Left colon (tissue), 2 donors: ENCODE measurements at places on chromosomes 11 and 22. TPM values are rescaled to one million over a fixed set of nuclear protein-coding genes. Genes with fewer than 3 reads are reported as not detected.

DNA sequence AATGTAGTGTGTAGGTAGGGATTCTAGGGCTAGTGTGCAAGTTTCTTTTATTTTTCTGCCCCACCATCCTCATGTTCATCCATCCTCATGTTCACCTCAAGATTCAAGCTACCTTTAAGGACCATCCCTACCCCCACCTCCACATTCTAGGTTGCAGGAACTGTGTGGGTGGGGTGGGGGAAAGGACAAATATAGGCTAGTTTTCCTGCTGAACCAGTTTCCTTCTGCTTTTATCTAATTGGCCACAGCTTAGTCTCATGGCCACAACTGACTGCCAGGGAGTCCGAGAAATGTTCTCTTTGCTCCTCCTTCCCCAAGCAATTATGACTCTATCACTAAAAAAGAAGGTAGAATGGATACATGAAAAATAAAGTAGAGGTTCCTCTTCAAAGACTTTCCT is 179.0 kb upstream of the LARGE1 start:
- DNase-seq: no peak

DNA sequence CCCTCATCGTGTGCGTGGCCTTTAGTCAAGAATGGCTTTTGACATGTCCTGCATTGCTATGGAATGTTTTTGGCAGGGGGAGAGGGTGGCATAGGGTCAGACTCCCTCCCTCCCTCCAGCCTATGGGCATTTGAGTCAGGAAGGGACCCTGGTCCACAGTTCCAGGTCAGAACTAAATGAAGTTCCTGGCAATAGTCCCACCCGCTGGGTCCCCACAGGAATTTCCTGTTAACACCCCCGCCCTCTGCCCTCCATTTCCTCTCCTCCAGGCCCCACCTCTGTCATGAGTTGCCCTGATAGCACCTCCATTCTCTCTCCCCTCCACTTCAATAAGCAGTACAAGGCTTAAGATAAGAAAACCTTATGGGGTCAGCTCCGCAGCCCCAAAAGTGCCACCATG is 40.8 kb upstream of the LMO2 start:
- DNase-seq: no peak

GRCh38 chr11:19453651-19454257 is 213.0 kb upstream of the E2F8 start:
- no peak for DNase-seq

DNA sequence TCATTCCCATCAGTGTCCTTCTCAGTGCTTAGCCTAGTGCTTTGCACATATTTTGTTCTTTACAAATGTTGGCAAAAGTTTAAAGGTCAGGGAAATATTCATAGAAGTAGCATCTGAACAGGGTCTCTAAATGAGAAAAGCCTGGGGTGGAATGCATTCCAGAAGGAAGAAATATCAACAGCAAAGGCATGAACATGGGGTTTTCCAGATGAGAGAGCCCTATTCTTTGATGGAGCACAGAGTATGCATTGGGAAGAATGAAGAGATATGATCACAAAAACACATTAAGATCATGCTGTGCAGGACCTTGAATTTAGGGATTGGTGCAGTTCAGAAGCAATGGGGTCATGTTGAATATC is 140.2 kb downstream of the SNX19 start:
- no peak for DNase-seq

DNA sequence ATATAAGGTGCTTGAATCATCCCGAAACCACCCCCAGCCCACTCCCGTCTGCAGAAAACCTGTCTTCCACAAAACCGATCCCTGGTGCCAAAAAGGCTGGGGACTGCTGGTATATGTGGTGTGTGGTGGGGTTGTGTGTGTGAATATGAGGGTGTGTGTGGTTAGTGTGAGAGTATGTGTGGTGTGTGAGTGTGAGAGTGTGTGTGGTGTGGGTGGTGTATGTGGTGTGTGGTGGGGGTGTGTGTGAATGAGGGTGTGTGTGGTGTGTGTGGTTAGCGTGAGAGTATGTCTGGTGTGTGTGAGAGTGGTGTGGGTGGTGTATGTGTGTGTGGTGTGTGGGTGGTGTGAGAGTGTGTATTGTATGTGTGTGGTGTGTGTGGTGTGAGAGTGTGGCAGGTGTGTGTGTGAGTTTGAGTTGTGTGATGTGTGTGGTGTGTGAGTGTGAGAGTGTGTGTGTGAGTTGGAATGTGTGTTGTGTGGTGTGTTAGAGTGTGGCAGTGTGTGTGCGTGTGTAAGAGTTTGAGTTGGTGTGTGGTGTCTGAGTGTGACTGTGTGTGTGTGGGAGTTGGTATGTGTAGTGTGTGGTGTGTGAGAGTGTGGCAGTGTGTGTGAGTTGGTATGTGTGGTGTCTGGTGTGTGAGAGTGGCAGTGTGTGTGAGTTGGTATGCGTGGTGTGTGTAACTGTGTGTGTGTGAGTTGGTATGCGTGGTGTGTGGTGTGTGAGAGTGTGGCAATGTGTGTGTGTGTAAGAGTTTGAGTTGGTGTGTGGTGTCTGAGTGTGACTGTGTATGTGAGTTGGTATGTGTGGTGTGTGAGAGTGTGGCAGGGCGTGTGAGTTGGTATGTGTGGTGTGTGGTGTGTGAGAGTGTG is 6.5 kb downstream of the UPK3A start:
- no peak for DNase-seq

GRCh38 chr11:83671289-83671688 is 385.1 kb upstream of the CCDC90B start:
- no peak for DNase-seq

- DNase-seq: no peak
These were observed 44.3 kb upstream of the A4GALT start for GRCh38 chr22:42764895-42765363.

DNA sequence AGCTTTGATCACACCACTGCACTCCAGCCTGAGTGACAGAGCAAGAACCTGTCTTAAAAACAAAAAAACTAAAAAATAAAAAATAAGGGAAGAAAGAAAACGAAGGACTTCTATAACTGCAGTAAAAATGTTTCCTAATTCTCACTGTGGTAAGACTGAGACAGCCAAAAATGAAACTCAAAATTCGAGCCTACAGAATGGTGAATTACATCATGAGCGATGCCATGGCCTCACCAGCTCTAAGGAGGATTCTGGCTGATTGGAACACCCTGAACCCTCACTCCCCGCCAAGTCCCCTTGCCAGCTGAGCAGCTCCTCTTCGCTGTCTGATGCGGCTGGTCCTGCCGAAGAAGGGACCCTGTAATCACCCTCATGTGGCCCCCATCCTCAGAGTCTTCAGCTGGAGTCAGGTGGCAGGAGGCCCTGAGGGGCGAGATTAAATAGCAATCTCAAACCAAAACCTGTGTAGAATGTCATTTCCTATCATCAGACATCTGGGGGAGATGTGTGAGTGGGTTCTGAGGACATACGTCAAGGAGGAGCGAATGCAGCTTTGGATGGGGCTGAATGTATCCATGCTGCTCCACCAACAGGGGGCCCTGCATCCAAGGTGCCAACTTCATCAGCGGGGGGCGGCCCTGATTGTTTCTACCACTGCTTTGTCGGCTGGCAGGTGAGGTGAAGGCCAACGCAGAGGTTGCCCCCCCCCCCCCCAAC is 29.2 kb downstream of the PDGFB start:
- no peak for DNase-seq

DNA sequence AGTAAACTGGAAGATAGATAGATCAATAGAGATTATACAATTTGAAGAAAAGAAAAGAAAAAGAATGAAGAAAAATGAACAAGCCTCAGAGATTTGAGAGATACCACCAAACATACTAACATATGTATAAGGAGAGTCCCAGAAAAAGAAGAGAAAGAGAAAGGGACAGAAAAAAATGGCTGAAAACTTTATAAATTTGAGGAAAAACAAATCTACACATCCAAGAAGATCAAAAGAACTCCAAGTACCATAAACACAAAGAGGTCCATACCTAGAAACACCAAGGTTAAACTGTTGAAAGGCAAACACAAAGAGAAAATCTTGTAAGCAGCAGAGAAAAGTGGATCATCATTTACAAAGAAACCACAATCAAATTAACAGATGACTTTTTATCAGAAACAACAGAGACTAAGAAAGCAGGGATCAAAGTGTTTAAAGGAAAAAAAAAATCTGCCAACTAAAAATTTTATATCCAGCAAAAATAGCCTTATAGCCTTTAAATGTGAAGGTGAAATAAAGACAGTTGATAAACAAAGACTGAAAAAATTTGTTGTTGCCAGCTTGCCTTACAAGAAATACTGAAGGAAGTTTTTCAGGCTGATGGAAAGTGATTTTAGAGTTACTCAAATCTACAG is 11.8 kb upstream of the AKIP1 start:
- no peak for DNase-seq

DNA sequence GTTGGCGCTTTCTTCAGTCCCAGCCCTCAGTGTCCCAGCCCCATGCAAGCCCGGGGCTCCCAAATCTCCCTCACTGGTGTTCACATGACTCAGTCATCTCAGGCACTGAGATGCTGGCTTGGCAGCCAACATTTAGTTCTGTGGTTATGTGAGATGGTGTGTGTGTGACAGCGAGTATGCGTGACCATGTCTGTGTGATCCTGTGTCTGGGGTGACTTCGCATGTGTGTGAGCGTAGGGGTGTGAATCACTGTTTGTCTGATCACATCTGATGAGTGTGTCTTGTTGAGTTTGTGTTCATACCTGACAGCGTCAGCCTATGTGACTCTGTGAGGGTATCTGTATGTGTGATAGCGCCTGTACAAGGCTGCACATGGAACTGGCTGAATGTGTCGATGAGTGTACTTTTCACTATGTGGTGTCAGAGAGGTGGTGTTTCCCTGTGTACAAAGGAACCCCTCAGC is 16.2 kb downstream of the CREB3L1 start:
- DNase-seq: no peak

DNA sequence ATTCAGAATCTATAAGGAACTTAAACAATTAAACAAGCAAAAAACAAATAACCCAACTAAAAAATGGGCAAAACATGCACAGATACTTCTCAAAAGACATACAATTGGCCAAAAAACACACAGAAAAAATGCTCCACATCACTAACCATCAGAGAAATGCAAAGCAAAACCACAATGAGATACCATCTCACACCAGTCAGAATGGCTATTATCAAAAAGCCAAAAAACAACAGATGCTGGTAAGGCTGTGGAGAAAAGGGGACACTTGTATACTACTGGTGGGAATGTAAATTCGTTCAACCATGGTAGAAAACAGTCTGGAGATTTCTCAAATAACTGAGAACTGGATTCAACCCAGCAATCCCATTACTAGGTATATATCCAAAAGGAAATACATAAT is 24.8 kb downstream of the ENTHD1 start:
- DNase-seq: no peak

DNA sequence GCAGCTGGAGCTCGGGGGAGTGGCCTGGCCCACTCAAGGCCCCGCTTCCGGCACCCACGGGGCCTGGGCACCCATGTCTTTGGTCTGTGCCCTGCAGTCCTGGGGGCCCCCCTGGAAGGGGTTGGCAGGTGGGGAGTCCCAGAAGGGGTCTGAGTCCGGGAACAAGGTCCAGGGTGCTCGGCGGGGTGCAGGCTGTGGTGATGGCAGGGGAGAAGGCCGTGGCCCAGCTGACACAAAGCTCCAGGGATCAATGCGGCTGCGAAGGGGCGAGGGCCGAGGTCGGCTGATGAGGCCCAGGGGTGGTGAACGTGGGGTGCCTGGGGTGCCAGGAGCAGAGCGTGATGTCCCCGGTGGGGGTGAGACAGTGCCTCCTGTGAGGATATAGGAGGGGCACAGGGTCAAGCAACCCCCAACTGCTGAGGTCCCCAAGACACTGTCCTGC is 2.7 kb upstream of the KCNK7 start:
- DNase-seq: no peak

DNA sequence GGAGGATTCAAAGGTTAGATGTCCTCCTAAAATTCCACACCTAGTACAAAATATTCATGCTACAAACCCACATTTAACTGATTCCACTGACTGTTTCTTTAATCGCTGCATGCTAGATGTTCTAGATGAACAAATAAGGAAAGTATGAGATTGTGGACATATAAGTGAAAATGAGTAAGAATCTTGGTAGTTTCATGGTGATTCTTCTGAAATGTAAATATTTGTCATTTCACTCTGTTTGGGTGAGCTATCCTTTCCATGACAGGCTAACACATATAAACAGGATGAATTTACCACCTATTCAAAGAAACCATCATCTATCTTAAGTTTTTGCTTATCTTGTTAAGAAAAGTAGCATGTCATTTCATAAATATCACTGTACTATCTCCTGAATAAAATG is 14.8 kb downstream of the OR5B3 start:
- DNase-seq: no peak

GRCh38 chr11:33775832-33776470 is 1.6 kb upstream of the FBXO3 start:
- DNase-seq: no peak

GRCh38 chr11:127643268-127644058 is 642.9 kb upstream of the KIRREL3 start:
- DNase-seq: no peak

GRCh38 chr11:133947321-133947756 is 9.4 kb downstream of the IGSF9B start:
- DNase-seq: no peak

GRCh38 chr22:42695294-42695693 is 25.4 kb downstream of the A4GALT start:
- no peak for DNase-seq

GRCh38 chr11:76830639-76831327 is 29.9 kb upstream of the ACER3 start:
- no peak for DNase-seq

GRCh38 chr22:31585161-31585859 is 76.7 kb downstream of the PISD start:
- DNase-seq: no peak

- no peak for DNase-seq
These were observed 39.7 kb downstream of the YWHAH start for GRCh38 chr22:31983911-31984656.

- no peak for DNase-seq
These were observed 10.8 kb downstream of the OR51B6 start for GRCh38 chr11:5362017-5362625.

DNA sequence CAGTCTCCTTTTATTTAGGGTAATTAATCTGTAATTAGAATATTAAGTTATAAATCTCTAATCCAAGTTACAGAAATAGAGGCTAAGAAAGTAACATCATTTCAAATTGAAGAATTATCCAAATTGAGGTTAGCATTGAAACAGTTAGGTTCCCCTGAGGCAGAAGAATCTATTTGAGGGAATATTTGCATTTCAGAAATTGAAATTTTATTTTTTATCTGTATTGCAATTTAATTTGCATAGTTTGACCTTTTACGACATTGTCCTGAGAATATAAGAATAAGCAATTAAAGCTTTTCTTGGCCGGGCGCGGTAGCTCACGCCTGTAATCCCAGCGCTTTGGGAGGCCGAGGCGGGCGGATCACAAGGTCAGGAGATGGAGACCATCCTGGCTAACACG is 27.6 kb downstream of the DDIAS start:
- no peak for DNase-seq

DGCR6 gene
- 2.3 TPM for total RNA-seq

APLP2 gene
- 496 TPM for total RNA-seq

SLC17A6 gene
- total RNA-seq: not detected

NUP98 gene
- total RNA-seq: 55.9 TPM

CBX7 gene
- total RNA-seq: 33.4 TPM

CARNS1 gene
- 2.5 TPM for total RNA-seq

CD3E gene
- 6.7 TPM for total RNA-seq

ZP1 gene
- total RNA-seq: not detected

APOL5 gene
- total RNA-seq: not detected

PTPRJ gene
- total RNA-seq: 58.9 TPM

TBX10 gene
- 27.1 TPM for total RNA-seq

CBL gene
- total RNA-seq: 12.4 TPM

GGTLC3 gene
- total RNA-seq: not detected

OR51B4 gene
- not detected for total RNA-seq

LRRC32 gene
- total RNA-seq: 15.6 TPM

CNTN5 gene
- not detected for total RNA-seq

OR5T2 gene
- total RNA-seq: not detected

SMIM35 gene
- not detected for total RNA-seq
